Stimulated activated CD4-positive, alpha-beta T cell treated with anti-CD3 and anti-CD28 coated beads, Interleukin-1b, Interleukin-23, amount 100 ng/mL, for 4 hours (primary cell): ENCODE measurements at places on chromosomes 12 and 14.

GRCh38 chr12:31105668-31106067 is 32.0 kb downstream of the DDX11 start:
- DNase-seq: no peak

- DNase-seq: no peak
These were observed 33.3 kb upstream of the GCH1 start for GRCh38 chr14:54935958-54936357.

- DNase-seq: no peak
These were observed 37.8 kb upstream of the OR4E1 start for GRCh38 chr14:21711360-21711961.

- DNase-seq: no peak
These were observed 82.8 kb downstream of the CRACR2A start for GRCh38 chr12:3670083-3670620.

GRCh38 chr12:46518169-46518568 is 145.6 kb upstream of the SLC38A2 start:
- DNase-seq: no peak

- peak; percentile 37 for DNase-seq
These were observed 376.3 kb upstream of the RGS6 start for GRCh38 chr14:71555654-71556559.

DNA sequence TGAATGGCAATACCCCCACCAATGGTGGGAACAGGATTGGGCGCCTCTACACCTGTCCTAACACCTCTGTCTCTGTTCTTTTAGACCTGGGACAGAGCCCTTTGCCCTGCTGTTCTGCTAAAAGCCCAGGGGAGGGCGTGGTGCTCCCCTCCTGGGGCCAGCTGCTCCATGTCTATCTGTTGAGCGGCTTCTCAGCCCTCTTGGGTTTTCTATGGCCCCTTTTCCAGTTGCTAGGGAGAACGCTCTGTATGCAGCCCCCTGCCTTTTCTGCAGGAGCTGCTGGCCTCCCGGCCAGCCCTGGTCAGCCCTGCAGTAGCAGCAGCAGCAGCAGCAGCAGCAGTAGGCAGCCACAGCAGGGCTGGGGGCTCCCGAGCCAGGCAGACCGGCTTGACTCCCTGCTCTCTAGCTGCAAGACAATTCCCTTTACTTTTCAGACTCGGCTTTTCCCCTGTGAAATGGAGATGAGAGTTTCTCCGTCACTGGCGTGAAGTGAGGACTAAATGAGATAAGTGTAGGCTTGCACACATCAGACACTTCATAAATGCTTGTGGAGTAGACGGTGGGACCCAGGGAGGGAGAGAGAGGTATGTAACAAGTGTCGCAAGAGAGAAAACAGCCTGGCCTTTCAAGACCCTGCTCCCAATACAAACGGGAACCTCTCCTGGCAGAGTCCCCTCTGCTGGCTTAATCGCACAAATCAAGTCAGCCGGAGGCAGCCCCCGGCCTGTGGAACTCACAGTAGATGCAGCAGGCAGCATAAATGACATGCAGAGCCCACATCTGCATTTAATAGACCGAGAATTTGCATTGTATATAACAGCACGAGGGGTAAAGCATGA is 1.0 kb downstream of the RTL1 start:
- no peak for DNase-seq

DNA sequence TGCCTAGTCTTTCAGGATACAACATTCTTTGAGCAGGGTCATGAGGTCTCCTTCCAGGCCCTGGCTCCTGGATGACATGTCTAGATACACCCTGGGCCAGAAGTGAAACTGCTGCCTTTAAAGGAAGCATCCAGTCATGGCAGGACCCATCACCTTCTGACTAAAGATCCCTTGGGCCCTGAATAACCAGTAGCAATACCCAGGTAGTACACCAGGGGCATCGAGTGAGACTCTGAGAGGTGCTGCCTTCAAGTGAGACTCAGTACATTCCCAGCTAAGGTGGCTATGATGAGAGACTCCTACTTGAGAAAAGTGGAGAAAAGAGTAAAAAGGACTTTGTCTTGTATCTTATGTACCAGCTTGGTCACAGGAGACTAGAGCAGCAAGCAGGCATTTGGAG is 23.5 kb downstream of the OR6C68 start:
- no peak for DNase-seq

- DNase-seq: no peak
These were observed 33.7 kb downstream of the TCTN1 start for GRCh38 chr12:110647631-110648040.

- no peak for DNase-seq
These were observed 486.5 kb downstream of the EGLN3 start for GRCh38 chr14:33464254-33464962.

- peak; percentile 28 for DNase-seq
These were observed 13.9 kb upstream of the UBC start for GRCh38 chr12:124928095-124928911.

GRCh38 chr14:105328678-105329390 is 14.3 kb downstream of the PACS2 start:
- DNase-seq: no peak
